ENCODE measurements at places on chromosomes 5 and 9.
A peak's percentile ranks its signal among the peaks of the same experiment; 100 is the strongest.

DNA sequence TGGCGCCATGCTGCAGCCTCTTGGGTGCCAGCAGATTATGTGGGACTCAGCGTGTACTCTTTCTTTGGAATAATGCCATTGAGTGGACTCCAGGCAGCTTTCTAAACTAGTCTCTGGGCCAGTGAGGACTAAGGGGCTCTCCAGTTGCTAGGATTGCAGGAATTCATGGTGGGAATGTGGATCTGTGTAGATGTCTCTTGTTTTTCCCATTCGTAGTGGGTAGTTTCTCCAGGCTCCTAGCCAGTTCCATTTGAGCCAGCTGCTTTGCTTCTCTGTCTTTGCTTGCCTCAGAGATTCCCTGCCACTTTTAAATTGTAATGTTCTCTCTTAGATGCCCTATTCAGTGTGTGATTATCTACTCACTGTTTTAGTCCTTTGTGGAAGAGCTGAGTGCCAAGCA is 42.6 kb downstream of the SLF1 start:
- no peak for DNase-seq

DNA sequence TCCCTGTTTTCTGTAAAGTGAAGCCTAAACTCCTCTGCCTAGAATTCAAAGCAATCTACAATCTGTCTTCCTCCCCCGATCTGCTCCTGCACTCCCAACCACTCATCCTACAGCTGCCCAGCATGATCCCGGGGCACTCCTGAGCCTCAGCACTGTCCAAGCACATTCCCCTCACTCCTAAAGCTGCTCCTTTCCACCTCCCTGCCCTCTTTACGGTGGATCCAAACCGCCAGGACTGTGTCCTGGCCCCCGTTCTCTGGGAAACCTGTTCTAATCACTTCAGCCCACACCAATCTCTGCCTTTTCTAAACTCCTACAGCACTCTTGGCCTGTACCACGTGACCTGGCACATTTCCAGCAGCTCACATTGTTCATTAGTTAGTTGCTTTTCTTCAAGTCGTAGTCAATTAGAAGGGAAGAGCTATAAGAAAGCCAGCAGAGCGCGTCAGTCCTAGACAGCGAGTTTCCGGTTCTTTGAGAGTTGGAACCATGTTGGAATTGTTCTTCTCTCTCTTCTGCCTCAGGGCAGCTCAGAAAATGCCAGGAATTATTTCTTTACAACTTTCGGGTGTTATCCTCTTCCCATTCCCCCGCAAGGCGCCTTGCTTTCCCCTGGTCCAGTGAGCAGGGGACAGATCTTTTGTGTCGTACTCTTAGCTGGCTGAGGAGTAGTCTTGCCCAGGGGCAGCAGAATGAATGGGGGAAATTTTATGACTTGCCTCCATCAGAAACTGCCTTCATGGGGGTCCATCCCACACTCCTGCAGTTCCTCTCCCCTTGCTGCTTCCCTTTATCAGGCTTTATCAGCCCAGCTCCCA is 60.7 kb downstream of the NRG2 start:
- DNase-seq, result no peak

DNA sequence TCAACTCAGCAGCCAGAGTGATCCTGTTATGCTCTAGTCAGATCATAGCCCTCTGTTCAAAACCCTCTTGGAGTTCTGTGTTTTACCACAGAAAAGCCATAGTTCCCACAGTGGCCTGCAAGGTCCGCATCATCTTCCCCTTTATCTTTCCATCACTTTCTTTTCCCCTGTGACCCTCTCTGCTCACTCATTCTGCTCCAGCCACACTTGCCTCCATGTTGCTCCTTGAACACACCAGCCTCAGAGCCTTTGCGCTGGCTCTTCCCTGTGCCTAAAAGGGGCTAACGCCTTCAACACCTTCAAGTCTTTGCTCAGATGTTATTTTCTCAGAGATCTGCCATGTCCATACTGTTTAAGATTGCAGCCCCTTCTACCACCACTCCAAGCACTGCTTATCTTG is 26.3 kb downstream of the CSF2 start:
- no peak for DNase-seq

DNA sequence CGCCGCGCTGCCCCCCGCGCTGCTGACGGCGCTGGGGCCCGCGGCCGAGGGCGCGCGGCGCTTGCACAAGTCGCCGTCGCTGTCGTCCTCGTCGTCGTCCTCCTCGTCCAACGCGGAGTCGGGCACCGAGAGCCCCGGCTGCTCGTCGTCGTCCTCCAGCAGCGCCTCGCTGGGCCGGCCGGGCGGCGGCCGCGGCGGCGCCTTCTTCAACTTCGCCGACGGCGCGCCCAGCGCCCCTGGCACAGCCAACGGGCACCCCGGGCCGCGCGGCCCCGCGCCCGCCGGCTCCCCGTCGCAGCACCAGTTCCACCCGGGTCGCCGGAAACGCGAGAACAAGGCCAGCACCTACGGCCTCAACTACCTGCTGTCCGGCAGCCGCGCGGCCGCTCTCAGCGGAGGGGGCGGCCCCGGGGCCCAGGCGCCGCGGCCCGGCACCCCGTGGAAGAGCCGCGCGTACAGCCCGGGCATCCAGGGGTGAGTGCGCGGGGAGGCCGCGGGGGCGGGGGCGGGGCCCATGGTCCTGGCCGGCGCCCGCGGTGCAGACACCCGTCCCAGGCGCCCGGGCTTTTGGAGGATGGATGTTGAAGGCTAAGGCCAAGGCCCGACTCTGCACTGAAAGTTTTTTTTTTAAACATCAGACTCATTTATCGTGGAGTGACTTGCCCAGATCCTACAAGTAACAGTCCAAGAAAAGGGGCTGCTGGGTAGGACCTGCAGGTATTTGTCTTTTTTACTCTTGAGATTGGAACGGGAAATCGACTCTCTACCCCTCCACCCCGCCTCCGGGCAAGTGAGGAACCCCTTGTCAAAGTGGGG is 1.2 kb downstream of the TENT4A start:
- DNase-seq, result peak; percentile 26

DNA sequence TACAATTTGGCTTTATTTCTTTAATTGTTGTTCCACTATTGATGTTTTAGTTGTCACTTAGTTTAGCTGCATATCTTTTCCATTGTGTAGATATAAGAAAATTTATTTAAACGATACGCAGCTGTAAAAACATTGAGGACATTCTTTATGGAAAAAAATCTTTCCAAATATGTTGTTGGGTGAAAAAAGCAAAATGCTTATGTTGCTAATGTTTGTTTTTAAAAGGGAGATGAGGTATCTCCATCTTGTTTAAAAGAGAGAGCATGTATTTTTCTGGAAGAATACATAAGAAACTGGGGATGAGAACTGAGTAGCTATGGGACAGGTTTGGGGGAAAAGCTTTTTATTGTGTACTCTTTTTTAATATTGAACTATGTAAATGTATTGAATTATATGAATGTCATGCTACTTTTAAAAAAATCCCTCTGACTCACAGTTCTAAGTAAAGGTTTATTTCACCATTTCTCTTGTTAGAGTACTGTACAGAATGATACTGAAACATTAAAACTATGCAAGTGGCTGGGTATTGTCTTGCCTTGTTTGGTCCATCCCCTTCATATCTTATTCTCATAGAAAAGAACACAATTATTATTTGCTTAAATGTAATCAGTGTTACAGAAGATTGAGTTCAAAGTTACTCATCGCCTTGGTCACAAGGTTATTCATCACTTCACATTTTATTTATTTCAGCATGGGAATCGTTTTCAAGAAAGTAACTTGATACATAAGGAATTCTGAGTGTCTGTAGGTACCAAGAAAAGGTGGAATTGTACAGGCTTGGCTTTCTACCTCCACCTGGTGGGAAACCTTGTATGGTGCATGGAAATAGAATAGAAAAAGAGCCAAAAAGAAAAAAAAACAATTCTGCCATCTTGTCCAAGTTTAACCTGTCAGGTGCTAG is 85.8 kb downstream of the RIC1 start:
- no peak for DNase-seq

DNA sequence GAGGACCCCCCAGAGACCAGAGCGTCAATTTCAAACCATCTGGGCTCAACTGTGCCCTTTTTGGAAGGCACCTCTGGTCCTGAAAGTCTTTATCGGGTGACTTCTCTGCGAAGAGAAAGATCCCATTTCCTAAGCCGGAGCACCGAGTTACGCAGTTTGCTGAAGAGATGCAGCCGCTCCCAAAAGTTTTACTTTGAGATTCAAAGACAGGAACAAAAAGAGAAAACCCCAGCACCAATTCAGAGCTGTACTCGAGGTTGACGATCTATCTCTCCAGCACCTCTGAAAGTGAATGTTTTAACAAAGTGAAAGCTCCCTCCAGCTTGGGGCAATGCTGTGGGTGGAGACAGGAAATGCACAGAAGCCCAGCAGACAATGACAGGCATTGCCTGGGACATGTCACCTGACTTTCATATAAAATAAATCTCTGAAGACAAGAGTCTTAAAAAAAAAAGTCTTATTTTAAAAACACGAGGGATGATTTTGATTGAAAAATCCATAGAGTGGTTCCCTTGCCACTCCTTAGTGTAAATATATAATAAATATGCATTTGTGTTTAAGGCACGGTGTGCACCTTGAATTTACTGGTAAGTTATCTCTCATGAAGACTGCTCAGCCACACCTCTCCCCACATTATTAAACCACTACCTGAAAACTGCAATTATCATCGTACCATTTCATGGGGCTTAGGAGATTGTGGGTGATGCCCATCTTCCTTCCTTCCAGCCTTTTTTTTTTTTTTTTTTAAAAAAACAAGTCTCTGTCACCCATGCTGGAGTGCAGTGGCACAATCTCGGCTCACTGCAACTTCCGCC is 79.9 kb downstream of the FNBP1 start:
- peak; percentile 34 for DNase-seq

- DNase-seq, result no peak
Observed at GRCh38 chr5:129541648-129542251, 81.7 kb downstream of the ADAMTS19 start.

GRCh38 chr5:169219351-169219750 is 81.6 kb downstream of the SLIT3 start:
- DNase-seq, result no peak

DNA sequence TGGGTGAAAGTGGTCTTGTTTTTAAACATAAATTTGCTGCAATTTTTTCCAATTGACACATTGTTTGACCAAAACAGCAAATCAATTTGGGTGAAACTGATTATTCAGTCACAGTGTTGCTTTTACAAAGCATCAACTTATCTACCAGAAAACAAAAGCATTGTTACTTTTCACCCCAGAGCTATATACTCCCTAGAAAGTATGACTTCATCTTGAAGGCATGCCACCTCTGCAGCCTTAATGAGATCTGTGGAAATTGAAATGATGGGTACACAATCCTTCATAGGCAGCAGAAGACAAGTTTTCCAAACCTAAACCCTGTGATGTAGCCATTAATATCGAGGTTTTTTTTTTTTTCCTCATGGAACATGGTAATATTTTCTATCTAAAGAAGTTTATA is 615.9 kb downstream of the CHSY3 start:
- no peak for DNase-seq

DNA sequence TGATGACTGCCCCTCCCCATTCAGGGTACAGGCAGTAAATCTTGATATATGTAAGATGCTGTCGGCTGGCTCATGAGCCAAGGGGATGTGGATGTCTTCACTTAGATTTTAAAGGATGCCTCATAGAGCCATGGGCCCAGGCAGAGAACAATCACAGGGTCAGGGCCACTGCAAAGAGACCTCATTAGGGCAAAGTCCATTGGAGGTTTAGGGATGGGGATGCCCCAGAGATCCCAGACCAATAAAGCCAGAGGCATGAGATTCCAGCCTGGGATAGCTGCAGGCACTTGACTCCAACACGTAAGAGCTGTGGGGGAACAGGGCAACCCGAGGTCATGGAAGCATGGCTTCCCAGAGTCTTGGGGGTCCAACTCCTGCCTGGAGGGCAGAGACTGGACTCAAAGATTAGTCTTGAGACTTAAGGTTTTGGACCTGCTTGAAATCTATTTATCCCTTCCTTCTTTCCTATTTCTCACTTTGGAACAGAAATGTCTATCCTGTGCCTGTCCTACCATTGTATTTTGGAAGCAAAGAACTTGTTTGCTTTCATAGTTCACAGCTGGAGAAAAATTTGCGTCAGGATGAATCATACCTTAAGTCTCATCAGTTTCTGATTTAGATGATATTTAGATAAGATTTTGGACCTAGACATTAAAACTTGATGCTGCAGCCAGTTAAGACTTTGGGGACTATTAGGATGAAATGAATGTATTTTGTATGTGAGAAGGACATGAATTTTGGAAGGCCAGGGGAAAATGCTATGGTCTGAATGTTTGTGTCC is 101.3 kb upstream of the ADRA1B start:
- no peak for DNase-seq

- DNase-seq, result no peak
Observed at GRCh38 chr5:58085800-58086199, 374.1 kb downstream of the PLK2 start.

DNA sequence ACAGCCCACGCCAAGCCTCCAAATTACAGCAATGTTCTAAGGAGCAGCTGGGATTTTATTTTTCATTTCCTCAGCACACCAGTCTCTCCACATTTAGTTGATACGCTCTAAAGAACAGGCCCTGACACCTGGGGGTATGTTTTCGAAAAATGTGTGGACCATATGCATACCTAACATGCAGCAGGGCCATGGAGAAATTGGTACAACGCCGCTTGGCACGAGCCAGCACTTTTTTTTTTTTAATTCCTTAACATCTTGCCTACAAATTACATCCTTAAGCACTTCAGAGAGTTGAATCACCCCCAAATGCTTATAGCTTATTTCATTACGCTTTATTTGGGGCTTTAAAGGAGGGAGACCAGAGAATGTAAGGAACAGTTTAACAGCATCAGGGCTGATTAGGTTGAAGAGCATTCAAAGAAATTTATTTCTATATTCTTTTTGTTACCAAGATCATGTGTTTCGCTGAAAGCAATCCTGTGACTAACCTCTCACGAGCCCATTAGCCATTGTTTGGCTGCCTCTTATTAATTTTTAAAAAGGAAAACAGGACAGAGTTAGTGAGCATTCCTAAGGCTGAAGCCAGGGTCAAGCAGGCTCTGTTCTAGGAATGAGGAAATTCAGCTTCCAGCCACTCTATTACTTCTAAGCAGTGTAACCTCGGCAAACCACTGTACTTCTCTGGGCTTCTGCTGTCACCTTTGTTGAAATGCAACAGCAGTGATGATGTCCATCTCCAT is 173.8 kb downstream of the ACTL7B start:
- DNase-seq, result no peak

All from activated naive CD4-positive, alpha-beta T cell (primary cell).